ENCODE measurements at places on chromosomes 3 and 15.

DNA sequence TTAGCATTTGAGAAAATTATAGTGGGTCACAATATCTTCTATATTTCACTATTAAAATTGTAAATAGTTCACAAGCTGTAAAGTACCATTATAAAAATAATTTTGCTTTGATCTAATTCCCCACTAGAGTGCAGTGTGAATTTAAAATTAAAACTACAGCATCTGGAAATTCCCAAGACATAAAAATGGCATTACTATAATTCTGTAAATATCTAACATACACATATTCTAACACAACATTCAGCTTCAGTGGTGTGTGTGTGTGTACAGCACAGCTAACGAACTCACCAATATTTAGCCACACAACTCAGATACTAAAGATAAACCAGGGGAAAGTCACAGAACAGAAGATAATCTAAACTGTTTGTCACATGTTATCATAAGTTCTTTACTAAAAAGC, 424.9 kb upstream of the ZNF385D start:
- no peak for DNase-seq

GRCh38 chr3:170714122-170714521, 128.2 kb upstream of the SLC7A14 start:
- no peak for DNase-seq

DNA sequence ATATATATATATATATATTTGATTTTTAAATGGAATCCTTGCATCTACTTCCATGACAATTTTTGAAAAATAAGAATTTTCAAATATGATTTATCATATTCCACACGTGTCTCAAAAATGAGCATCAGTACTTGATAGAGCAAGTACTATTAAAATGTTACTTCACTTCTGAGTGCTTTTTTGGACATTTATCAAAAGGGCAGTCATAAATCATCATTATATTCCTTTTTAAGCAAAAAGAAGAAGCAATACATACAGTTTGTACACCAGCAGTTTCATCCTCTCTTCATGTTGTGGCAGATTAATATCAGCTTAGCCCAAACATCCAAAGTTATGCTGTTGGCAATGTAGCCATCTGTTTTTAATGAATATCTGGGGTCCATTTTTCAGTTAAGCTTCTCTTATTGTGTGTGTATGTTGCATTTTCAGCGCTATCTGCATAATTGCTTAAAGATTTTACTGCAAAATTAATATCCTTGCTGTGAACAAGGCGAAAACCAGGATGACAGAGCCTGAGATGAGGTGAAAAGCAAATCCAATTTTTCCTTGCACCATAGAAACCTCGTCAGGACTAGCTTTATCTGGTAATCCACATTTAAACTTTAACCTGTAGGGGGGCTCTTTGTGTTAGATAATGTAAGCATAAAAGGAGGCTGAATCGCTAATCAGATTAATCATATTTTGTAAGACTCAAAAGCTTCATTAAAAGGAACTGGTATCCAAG, 604.9 kb upstream of the AGTR1 start:
- DNase-seq, result no peak

DNA sequence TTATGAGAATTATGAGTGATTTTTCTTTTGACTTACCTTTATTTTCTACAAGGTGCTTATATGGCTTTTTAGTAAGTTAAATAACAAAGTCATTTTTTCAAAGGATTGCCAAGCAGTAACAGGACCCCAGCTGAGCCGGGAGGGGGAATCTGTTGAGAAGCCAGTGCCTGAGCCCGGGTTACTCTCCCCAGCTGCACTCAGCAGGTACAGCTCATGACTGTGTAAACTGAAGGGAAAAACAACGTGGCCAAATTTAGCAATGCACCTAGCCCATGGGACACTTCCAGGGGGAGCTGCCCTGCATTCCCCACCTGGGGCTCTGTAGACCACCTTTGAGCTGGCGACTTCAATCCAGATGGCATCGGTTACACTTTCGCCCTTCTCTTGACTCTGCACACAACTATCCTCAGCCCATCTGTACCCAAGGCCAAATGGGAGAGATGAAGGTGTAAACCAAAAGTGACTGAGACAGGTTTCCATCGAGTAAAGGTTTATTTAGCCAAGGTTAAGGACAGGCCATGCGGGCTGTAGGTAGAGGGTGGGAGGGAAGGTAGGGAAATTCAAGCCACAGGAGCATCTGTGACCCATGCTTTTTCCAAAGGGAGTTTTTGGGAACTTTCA, 18.2 kb upstream of the HCN4 start:
- no peak for DNase-seq

- no peak for DNase-seq
Observed at GRCh38 chr3:59563966-59564365, 514.1 kb upstream of the CFAP20DC start.

DNA sequence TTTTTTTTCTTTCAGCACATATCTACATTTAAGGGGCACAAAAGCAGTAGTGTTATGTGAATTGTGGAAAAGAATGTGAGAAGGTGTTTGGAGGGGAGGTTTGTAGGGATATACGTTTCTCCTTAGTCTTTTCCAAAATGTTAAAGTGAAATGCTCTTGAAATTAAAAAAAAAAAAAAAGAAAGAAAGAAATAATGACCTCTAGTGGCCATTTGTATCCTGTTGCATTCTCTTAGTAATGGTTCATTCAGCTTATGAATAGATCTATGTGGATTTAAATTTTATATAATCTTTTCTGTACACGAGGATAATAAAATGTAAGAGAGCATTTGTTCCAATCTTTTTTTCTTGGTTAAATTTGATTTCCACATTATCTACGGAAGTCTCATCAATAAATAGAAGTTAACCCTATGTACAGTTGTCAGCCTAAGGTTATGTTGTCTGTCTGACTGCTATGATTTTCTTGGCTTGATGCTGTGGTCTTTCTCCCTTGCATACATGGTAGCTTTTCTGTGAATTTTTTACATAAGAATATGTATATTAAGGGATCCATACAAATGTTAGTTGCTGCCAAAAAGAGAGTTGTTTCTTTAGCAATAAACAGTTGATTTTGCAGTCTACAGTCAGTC, 1.7 kb downstream of the P2RY13 start:
- DNase-seq, result no peak

DNA sequence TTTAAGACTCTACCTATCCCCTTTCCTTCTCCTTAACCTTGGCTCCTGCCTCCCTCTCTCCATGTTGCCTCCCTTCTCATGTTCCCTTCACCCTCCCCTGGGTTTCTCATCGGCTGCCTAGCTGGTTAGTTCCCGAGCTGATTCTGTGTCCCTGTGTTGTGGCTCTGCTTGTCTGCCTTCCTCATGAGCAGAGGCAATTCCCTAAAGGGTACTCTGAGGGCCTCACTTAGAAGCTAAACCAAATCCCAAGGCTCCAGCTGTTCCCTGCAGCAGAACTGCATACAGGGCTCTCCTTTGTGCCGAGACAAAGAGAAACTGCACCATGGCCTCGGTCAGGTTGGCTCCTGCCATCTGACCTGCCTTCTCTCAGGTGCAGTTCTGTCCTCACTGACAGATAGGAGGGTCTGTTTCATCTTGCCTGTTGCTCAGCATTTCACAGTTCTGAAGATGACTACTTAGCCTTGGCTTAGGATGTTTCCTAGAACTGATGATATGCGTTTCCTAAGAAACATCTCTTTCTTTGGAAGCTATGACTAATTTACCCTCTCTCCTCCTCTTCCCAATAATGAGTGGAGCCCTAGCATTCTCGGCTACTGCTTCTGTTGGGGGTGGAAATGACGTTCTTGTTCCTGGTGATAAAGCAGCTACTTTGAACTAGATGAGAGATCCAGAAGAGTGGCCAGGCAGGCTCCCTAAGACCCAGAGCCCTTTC, 27.1 kb downstream of the DUOX1 start:
- no peak for DNase-seq

- DNase-seq, result no peak
Observed at GRCh38 chr3:144036498-144036897, 64.9 kb downstream of the DIPK2A start.

- DNase-seq, result no peak
Observed at GRCh38 chr3:11423868-11424267, 151.7 kb downstream of the ATG7 start.

GRCh38 chr15:36858423-36858822, 241.9 kb downstream of the MEIS2 start:
- no peak for DNase-seq

DNA sequence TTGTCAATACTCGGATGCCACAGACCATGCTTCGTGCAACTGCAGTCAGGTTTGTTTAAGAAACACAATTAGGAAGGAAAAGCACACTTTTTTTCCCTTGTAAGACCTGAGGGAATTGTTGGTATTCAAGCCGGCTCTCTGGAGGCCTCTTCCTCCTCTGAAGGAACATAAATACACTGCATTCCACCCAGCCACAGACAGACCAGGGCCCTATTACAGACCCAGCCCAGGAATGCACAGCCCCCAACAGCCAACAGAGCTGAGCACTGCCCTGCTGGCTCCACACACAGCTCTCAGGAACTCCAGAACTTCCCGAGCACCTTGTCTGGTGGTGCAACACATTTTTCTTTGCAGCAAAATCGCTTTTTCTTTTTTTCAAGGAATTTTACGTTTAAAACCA, 488.7 kb upstream of the PROK2 start:
- DNase-seq, result no peak

DNA sequence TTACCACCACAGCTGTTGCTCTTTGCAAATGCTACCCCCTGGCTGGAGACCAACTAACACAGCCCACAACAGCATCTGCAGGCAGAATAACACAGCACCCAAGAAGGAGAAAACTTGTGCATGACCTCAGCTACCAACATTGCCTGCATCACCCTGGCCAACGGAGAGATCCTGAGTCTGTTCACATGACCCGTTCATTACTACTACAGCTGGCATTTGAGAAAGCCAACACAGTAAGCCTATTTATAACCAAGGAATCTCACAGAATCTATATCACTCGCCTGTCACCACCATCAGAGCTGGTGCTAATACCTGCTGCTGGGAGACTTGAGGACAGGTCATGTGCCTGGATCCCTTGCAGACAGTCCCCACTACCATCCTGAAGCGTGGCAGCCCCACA, 215.2 kb downstream of the POLQ start:
- no peak for DNase-seq

GRCh38 chr3:62373215-62373614, at the start of gene FEZF2:
Gene FEZF2, minus strand, starts transcription at chr3:62373550. Its CDS starts 682 bp downstream, at chr3:62372868.
- no peak for DNase-seq

DNA sequence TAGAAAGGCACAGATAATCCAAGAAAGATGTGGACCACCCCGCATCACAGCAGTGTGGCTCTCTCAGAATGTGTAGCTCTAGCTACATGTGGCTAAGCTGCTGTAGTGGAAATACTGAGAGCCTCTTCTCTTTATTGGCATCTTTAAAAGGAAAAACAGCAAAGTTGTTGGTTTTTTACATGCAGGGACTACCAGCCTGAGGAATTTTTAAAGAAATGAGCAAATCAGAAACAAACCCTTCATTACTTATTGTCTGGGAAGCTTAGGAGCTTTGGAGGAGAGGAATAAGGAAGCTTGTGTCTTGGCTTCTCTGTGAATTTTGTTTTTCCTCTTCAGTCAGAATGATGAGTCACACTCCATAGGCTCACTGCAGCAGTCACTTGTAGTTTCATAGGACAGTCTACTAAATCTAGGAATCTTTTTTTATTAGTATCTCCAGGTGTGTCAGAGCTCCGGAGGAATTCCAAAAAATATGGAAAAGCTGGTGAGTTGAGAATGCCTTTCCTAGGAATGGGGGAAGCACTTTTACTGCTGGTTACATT, 27.5 kb downstream of the POLG start:
- DNase-seq, result no peak

DNA sequence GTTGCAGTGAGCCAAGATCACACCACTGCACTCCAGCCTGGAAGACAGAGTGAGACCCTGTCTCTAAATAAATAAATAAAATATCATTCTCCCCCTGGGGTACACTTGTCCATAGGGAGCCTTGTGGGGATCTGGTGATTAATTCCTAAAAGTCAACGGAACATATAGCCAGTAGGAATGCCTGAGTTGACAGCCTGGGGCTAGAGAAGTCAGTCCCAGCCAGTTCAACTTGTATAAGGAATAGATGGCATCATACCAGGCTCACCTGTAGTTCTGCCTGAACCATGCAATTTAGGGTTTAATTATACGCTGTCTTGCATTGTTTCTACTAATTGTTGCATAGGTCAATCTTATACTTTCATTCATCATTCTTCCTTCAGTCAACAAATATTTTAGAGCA, 5.9 kb upstream of the BOC start:
- no peak for DNase-seq

- no peak for DNase-seq
Observed at GRCh38 chr3:50375258-50375931, 16.1 kb upstream of the TMEM115 start.

- no peak for DNase-seq
Observed at GRCh38 chr3:195094191-195094921, 176.6 kb downstream of the XXYLT1 start.

DNA sequence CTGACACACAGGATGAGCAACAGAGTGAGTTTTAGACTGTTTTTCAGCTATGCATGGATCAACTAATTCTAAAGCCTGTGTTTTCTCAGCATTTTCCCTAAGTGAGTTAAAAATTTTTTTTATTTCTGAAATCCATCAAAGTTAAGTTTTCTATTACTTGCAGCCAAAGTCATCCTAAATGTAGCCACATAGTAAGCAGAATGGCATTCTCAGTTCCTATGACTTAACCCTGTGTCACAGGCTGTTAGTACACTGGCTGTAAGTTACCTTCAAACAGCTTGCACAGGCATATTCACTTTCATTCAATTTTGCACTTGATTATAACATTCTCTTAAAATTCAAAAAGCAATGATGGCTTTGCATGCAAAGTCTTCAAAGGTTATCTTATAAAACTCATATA, 368.2 kb downstream of the OCA2 start:
- DNase-seq, result no peak

DNA sequence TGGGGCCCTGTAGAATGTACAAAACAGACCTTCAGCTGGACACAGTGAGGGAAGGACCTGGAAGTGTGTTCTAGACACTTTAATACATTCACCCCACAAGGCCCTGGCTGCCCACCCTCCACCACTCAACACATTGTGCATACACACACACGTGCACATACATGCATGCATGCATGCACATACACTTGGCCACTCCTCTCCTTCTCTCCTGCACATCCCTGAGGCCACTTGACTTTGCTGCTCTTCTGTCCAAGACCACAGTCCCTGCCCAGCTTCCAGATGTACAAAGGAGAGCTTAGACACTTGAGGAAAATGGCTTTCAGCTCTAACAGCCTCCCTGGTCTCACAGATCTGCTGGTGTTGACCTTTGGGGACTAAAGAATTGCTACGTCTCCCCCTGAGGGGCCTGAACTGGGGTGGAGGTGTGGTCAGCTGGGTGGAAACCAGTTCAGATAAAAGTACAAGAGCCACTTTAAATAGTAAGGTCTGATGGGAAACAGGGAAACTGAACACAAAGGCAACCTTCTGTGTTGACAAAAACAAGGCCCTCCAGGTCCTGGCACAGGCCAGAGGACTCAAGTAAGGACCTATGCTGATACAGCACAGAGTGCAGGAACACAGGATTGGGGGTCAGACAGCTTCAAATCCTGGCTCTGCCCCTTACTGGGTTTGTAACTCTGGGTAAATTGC, 24.8 kb upstream of the NOX5 start:
- DNase-seq, result no peak

GRCh38 chr3:148975248-148975647, 16.1 kb upstream of the GYG1 start:
- DNase-seq, result no peak

DNA sequence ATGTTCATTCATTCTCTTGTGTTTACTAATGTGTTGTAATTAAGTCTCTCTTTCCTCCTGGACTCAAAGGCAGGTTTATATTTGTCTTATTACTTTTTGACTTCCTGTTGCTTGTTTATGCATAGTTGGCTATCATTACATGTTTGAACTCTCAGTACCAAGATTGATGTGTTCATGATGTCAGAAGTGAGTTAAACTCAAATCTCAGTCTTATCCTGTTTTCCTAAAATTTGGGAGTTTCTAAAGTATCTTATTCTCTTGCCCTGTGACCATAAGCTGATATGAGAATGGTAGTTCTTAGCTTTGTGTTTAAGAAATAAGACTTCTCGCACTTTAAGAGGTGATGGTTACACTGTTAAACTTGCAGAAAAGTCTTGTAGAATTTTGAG, 5.2 kb downstream of the GLCE start:
- DNase-seq, result no peak
